ENCODE measurements at places on chromosomes 5 and 9. TPM values are rescaled to one million over a fixed set of nuclear protein-coding genes. Genes with fewer than 3 reads are reported as not detected.

- H3K27me3 ChIP-seq: no peaks in the 10 kb centered on the region
- H3K4me1 ChIP-seq: no peaks in the 10 kb centered on the region
- no peak for DNase-seq
- H3K36me3 ChIP-seq: peaks cover 16% of the 10 kb centered on the region
- no peak overlapping the region for H3K4me3 ChIP-seq
Measured at GRCh38 chr5:37400501-37400900, 21.4 kb downstream of the WDR70 start.

- no peak overlapping the region for H3K27ac ChIP-seq
- DNase-seq: no peak
- H3K4me3 ChIP-seq: no peak overlapping the region
- peaks cover 43% of the 10 kb centered on the region for H3K27me3 ChIP-seq
- H3K4me1 ChIP-seq: no peaks in the 10 kb centered on the region
Measured at GRCh38 chr5:155728146-155728856, 598.7 kb upstream of the SGCD start.

Gene PCDHGC4
- not detected for total RNA-seq

Gene DMRT3
- total RNA-seq: not detected

Gene BNC2
- total RNA-seq: not detected

All from activated CD8-positive, alpha-beta memory T cell treated with anti-CD3 and anti-CD28 coated beads, Interleukin-2, amount 10 ng/mL, durations not matched to agents 7 days and 5 days (primary cell).